H7 (cell line): ENCODE measurements at places on chromosomes 3 and 15. TPM values are rescaled to one million over a fixed set of nuclear protein-coding genes. Genes with fewer than 3 reads are reported as not detected.

The CLDN11 gene
- 81.6 and 104 TPM in 2 replicates for total RNA-seq

The ERC2 gene
- 2.4 and 7.9 TPM in 2 replicates for total RNA-seq

The SLC35G2 gene
- total RNA-seq: 6.7 and 7.2 TPM in 2 replicates

The B3GALNT1 gene
- total RNA-seq: 3.5 and 5.4 TPM in 2 replicates

The TMEM40 gene
- total RNA-seq: 1.8 TPM in 1 of 2 replicates, not detected in the other

The NEDD4 gene
- 3.7 and 4.1 TPM in 2 replicates for total RNA-seq

The GRK7 gene
- 0.04 TPM in 1 of 2 replicates, not detected in the other for total RNA-seq

The PRSS50 gene
- total RNA-seq: 0.07 and 0.92 TPM in 2 replicates

The RARB gene
- total RNA-seq: 0.78 and 2.0 TPM in 2 replicates

The GOLGA6A gene
- 2.2 and 4.7 TPM in 2 replicates for total RNA-seq

The AMT gene
- 48.1 and 60.4 TPM in 2 replicates for total RNA-seq

The CP gene
- 0.21 and 0.59 TPM in 2 replicates for total RNA-seq

The FOXL2 gene
- 1.6 and 2.2 TPM in 2 replicates for total RNA-seq

The SLC22A13 gene
- 0.11 and 0.24 TPM in 2 replicates for total RNA-seq

The SERINC4 gene
- 0.22 and 0.38 TPM in 2 replicates for total RNA-seq

The CD200 gene
- total RNA-seq: 40.9 and 49.4 TPM in 2 replicates

The MTMR10 gene
- 10.5 and 11.0 TPM in 2 replicates for total RNA-seq

The TAGLN3 gene
- total RNA-seq: 3.5 and 4.5 TPM in 2 replicates

The ISLR gene
- total RNA-seq: 15.1 and 20.5 TPM in 2 replicates

The SUCNR1 gene
- not detected in 2 replicates for total RNA-seq

The MAN2A2 gene
- total RNA-seq: 7.4 and 11.6 TPM in 2 replicates

The NTRK3 gene
- 2.3 and 3.5 TPM in 2 replicates for total RNA-seq

The ROPN1 gene
- total RNA-seq: not detected in 2 replicates

The CTXN2 gene
- total RNA-seq: 0.07 TPM in 1 of 2 replicates, not detected in the other

The MASP1 gene
- total RNA-seq: 1.2 and 4.1 TPM in 2 replicates

The PCYT1A gene
- total RNA-seq: 23.9 and 38.0 TPM in 2 replicates

The LTK gene
- total RNA-seq: 0.07 and 0.15 TPM in 2 replicates

The LSMEM2 gene
- 0.07 and 1.2 TPM in 2 replicates for total RNA-seq

The ANKUB1 gene
- not detected in 2 replicates for total RNA-seq

The CNTN6 gene
- not detected in 2 replicates for total RNA-seq

The KBTBD13 gene
- total RNA-seq: 0.17 TPM in 1 of 2 replicates, not detected in the other
